ENCODE measurements at places on chromosomes 13 and 19. TPM values are rescaled to one million over a fixed set of nuclear protein-coding genes. Genes with fewer than 3 reads are reported as not detected.

Gene PPM1N
- total RNA-seq = 2.1 TPM

Gene CEACAM21
- total RNA-seq = not detected

Gene KCNN4
- 12.2 TPM for total RNA-seq

Gene VSTM2B
- total RNA-seq = not detected

Gene SELENOV
- total RNA-seq = not detected

Gene SYNE4
- 0.25 TPM for total RNA-seq

Gene MISP3
- 0.26 TPM for total RNA-seq

Gene LILRA2
- total RNA-seq = not detected

Gene USP12
- total RNA-seq = 24.9 TPM

Gene ISOC2
- total RNA-seq = 52.8 TPM

Gene ATP5F1D
- 41.0 TPM for total RNA-seq

Gene SYCN
- not detected for total RNA-seq

Gene DLEU7
- total RNA-seq = not detected

Gene ASF1B
- total RNA-seq = 12.6 TPM

Gene IL11
- total RNA-seq = 1.1 TPM

Gene ZSCAN4
- not detected for total RNA-seq

Gene UBE2L5
- total RNA-seq = not detected

Gene CABP5
- total RNA-seq = not detected

Gene TUBB4A
- total RNA-seq = not detected

Gene MBD3L2
- total RNA-seq = not detected

Gene KCTD12
- 73.1 TPM for total RNA-seq

Gene PRRG2
- 0.92 TPM for total RNA-seq

Gene CPB2
- total RNA-seq = not detected

Gene OR10H1
- not detected for total RNA-seq

Gene IL12RB1
- 0.26 TPM for total RNA-seq

Gene POLRMT
- 18.5 TPM for total RNA-seq

Gene FXYD1
- 3.4 TPM for total RNA-seq

Gene ZNF626
- total RNA-seq = 9.5 TPM

Gene ZNF154
- 7.1 TPM for total RNA-seq

Gene CEACAM6
- not detected for total RNA-seq

Gene TUBA3C
- not detected for total RNA-seq

Gene B3GNT8
- total RNA-seq = 0.26 TPM

Gene SHISA7
- total RNA-seq = not detected

Gene IL4I1
- total RNA-seq = 0.13 TPM

Gene SLC25A23
- total RNA-seq = 7.9 TPM

Gene ANGPTL4
- total RNA-seq = 1.7 TPM

Gene MAMSTR
- total RNA-seq = 0.53 TPM

Gene OR7C1
- not detected for total RNA-seq

Gene ERICH6B
- not detected for total RNA-seq

Gene HSH2D
- total RNA-seq = not detected

Gene KLK5
- not detected for total RNA-seq

Gene MIA
- not detected for total RNA-seq

Gene ALG5
- 33.3 TPM for total RNA-seq

Gene DACH1
- total RNA-seq = 0.53 TPM

Gene KCNK6
- 19.6 TPM for total RNA-seq
